NCI-H2029 treated with DMSO at 0.1 percent for 48 hours (cell line): ENCODE measurements at places on chromosomes 5 and 9.

- DNase-seq, result peak; percentile 43
Measured at GRCh38 chr5:38639377-38640358, 83.2 kb upstream of the LIFR start.

- no peak for DNase-seq
Measured at GRCh38 chr5:8522646-8523045, 653.7 kb downstream of the MTRR start.

DNA sequence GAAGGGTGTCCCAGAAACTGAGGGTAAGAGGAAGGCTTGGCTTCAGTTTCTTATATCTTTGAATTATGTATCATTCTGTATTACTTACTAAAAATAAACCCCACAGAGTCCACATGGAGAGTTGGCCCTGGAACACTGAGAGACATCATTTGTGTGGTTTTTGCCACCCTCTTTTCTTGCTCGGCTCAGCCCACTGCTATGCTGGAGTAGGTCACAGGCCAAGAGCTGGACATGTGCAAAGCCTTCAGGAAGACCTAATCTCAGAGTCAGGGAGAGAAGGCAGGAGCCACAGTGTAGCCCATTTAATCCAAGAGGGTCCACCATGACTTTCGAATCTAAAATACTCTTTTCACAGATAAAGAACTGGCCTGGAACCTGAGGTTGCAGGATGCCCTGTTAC is 47.5 kb downstream of the MAMDC2 start:
- no peak for DNase-seq

DNA sequence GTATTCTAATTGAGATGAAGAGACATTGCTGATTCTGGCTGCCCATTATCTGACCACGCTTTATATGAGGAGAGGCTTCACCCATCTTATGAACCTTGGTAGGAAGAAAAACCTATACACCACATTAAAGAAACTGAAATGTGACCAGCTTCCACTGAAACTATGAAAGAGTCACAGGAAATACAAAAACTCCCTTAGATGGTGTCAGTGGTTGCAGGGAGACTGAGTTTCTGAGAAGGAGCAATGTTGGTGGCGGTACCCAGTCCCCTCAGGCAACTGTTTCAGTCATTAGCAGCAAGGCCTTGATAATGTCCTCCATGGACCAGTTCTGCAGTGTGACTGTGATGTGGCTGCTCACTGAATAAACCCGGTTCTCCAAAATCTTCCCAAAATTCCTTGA is 110.5 kb upstream of the FTMT start:
- no peak for DNase-seq

- DNase-seq, result no peak
Measured at GRCh38 chr9:81687521-81688261, 1.7 kb downstream of the TLE1 start.

DNA sequence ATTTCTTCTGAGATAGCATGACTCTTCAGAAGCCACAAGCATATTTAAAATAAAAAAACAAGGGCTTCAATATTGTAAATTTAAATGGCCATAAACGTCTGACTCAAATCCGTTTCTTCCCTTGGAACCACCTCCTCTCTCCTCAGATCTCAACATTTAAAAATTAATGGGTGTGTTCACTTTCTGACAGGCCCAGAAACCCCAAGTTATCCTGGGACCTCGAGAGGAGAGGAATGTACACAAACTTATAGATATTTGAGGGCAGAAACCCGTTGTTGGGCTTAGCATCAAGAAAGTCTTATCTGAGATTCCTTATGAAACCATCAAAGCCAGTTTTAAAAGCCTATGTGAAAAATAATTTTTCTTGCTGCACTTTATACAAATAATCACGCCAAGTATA is 29.2 kb downstream of the MLLT3 start:
- DNase-seq, result no peak

DNA sequence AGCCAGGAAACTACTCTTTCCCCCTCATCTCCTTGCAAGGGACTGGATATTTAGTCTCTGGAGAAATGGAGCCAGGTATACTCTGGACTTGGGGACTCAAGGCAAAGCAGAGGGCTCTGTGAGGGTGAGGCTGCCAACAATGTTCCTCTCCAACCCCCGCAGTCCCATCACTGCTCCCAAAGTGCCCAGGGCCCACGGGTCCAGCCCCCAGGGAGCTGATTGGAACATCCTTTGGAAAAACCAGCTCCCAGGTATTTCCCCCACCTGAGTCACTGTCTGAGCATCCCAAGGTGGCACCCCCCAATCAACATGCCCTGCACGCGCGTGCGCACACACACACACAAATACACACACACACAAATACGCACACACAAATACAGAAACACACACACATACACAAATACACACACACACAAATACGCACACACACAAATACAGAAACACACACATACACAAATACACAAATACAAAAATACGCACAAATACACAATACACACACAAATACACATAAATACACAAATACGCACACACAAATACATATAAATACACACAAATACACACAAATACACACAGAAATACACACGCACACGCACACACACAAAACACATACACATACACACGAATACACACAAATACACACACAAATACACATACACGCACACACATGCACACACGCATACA is 137.4 kb downstream of the DAB2IP start:
- DNase-seq, result no peak

GRCh38 chr5:92879806-92880543 is 701.0 kb downstream of the NR2F1-AS1 start:
- DNase-seq, result no peak

DNA sequence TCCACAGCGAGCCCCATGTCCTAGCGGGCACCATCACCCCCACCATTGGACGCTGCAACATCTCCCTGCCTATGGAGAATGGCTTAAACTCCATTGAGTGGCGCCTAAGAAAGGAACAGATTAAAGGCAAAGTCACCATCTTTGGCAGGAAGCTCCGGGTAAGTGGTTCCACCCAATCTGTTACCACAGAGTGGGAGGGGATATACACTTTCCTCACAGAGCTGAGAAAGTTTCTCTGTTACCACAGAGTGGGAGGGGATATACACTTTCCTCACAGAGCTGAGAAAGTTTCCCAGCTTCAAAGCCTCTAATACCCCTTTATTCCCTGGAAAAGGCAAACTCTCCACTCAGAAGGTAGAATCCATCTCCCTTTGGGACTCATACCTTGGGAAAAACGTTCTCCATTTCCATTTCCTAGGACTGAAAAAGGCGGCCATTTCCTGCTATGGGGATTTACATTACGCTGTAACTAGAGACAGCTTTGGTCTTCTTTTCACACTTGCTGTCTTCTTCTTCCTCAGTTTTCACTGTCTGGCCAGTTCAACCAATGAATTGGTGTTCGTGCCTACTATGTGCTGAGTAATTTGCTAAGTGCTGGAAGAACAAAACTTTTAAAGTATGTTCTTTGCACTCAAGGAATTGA is 63.4 kb upstream of the WWC1 start:
- DNase-seq, result no peak

GRCh38 chr5:80863708-80864107 is 96.5 kb upstream of the RASGRF2 start:
- no peak for DNase-seq

- DNase-seq, result no peak
Measured at GRCh38 chr9:7394002-7394774, 405.4 kb downstream of the DMAC1 start.

- DNase-seq, result no peak
Measured at GRCh38 chr9:16136451-16136850, 583.6 kb downstream of the CCDC171 start.

DNA sequence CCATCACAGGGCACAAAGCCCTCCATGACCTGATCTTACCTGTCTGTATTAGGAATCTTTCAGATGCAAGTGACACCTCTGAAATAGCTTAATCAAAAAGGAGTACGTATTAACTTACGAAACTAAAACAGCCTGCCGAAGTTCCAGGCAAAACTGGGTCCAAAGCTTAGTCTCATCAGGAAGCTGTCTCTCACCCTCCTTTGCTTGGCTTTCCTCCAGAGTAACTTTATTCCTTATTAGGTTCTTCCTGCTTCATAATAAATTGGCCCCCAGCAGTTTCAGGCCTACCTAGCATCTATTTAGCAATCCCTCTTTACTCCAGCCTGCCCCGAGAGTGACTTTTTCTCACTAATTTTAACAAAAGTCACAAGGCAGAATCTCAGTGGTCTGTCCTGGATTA is 58.4 kb upstream of the STK32A start:
- DNase-seq, result no peak

DNA sequence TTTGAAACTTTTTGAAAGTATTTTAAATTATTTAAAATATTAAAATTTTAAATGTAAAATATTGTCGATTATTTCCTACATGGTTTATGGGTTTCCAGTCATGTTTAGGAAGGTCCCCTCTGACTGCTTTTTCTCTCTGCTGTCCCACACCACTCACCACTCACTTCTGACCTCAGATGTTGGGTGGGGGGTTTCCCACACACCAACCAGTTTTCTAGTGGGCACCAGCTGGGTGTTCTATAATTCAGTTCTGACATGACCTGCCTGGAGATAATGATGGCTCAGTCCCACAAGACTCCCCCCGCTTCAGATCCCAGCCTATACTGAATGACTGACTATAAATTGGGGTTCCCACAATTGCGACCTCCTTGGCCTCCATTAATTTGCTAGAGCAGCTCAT is 310.4 kb downstream of the GADD45G start:
- no peak for DNase-seq

- DNase-seq, result no peak
Measured at GRCh38 chr9:129838707-129839259, 3.5 kb downstream of the USP20 start.

- DNase-seq, result no peak
Measured at GRCh38 chr5:31738199-31738598, 99.3 kb downstream of the PDZD2 start.

GRCh38 chr9:111274737-111275136 is 55.3 kb downstream of the OR2K2 start:
- no peak for DNase-seq

GRCh38 chr9:107588393-107588792 is 98.8 kb upstream of the KLF4 start:
- no peak for DNase-seq

DNA sequence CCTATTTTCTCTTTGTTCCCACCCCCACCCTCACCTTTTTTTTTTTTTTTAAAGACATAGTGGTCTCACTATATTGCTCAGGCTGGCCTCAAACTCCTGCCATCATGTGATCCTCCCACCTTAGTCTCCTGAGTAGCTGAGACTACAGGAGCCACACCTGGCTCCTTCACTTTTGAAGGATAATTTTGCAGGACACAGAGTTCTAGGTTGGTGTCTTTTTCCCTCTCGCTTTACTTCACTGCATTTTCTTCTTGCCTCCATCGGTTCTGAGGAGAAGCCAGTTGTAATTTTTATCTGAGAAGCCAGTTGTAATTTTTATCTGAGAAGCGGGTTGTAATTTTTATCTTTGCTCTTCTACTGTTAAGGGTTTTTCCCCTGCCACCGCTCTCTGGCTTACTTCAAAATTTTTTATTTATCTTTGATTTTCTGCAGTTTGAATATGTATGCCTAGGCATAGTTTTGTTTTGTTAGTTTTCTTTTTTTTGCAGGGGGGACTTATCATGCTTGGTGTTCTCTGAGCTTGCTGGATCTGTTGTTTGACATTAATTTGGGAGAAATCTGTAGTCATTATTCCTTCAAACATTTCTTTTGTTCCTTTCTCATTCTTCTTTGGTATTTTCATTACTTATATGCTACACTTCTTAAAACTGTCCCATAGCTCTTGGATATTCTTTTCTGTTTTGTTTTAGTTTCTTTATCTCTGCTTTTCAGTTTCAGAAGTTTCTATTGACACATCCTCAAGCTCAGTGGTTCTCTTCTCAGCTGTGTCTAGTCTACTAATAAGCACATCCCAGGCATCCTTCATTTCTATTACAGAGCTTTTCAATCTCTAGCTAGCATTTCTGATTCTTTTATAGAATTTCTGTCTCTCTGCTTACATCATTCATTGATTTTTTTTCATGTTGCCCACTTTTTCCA is 148.2 kb upstream of the CHD1 start:
- no peak for DNase-seq

GRCh38 chr5:60891667-60892066 is 47.6 kb upstream of the ELOVL7 start:
- no peak for DNase-seq

GRCh38 chr5:144307736-144308135 is 137.1 kb downstream of the KCTD16 start:
- no peak for DNase-seq

DNA sequence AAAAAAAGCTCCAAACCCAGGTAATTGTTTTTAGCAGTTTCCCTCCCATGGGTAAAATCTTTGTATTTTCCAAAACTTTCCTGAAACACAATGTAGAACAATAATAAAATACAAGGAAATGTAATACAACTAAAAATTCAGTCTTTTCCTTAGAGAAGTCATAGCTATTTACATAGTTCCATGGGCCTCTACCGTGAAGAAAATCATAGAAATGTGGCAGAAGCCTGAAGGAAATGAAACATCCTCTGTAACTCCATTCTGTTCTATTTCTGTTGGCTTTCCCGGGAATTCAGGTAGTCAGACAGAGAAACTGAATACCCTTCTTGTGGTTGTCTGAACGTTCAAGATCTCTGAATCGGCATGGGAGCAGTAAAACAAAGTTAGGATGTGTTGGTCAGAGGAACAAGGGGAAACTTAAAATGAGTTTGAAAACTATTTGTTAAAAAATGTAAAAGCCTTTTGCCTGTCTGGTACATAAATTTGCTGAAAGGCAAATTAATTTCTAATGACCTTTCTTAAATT is 202.4 kb upstream of the ZNF608 start:
- no peak for DNase-seq

DNA sequence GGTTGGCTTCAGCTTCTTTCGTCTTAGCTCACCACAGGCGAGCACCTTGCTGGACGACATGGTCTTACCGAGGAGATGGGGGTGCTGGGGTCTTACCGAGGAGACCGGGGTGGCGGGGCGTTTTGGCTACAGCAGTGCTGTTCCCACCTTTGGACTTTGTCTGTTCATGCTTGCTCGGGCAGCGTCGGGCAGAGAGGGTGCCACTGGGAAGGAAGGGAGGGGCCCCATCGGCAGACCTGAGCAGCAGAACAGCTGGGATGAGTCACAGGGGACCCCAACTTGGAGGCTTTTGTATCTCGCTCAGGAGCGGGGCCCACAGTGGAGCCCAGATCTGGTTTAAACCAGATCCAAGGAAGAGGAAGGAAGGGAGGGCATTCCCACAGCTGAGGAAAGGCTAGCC is 106.0 kb upstream of the CACNA1B start:
- DNase-seq, result no peak

DNA sequence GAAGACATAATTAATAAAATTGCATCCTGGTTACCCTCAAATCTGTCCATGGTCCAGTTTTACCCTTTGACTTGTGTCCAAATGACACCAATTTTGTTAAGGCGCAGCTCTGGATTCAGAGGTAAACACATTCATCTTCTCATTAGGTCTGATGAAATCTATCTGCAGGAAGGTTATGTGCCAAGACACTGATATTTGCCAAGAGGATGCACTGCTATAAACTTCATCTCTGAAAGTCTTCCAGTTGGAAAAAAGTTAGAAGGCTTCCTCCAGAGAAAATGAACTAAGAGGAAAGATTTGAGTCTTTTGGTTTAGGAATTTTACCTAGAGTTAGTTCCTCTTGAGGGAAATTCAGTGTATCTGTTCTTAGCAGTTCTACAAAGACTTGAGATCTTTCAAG is 717.8 kb downstream of the DTWD2 start:
- no peak for DNase-seq

GRCh38 chr9:130029223-130029973 is 13.6 kb downstream of the FNBP1 start:
- DNase-seq, result no peak
